ENCODE measurements at places on chromosomes 12 and 14. TPM values are rescaled to one million over a fixed set of nuclear protein-coding genes. Genes with fewer than 3 reads are reported as not detected.

Gene NUP37
- 96.3 TPM for total RNA-seq

Gene SYT10
- not detected for total RNA-seq

Gene NELL2
- total RNA-seq = 0.25 TPM

Gene TMEM117
- total RNA-seq = 5.3 TPM

Gene RPGRIP1
- total RNA-seq = not detected

Gene AVPR1A
- total RNA-seq = not detected

Gene ENO2
- 29.1 TPM for total RNA-seq

Gene MGP
- total RNA-seq = 12.6 TPM

Gene ART4
- total RNA-seq = not detected

Gene RAPGEF3
- 1.2 TPM for total RNA-seq

Gene ZFHX2
- total RNA-seq = 0.05 TPM

Gene DHRS2
- total RNA-seq = 11.9 TPM

Gene DDX55
- 33.6 TPM for total RNA-seq

Gene SLC4A8
- total RNA-seq = 12.3 TPM

Gene GOLT1B
- 95.9 TPM for total RNA-seq

Gene GTF2H3
- total RNA-seq = 61.3 TPM

Gene ARF3
- 81.3 TPM for total RNA-seq

Gene ANG
- 3.0 TPM for total RNA-seq

Gene SMCO2
- total RNA-seq = not detected

Gene C14orf180
- total RNA-seq = not detected

Gene KRT6C
- not detected for total RNA-seq

Gene PRKAB1
- 16.2 TPM for total RNA-seq

Data from M059J (cell line).